ENCODE measurements at places on chromosomes 4 and X.
A peak's percentile ranks its signal among the peaks of the same experiment; 100 is the strongest.

- DNase-seq, result no peak
These were observed 14.8 kb downstream of the TCEAL8 start for GRCh38 chrX:103240155-103240554.

GRCh38 chr4:7843831-7844593 is 95.6 kb downstream of the AFAP1 start:
- peak; percentile 44 for DNase-seq

- DNase-seq, result no peak
These were observed 20.3 kb downstream of the CFAP99 start for GRCh38 chr4:2438822-2439718.

GRCh38 chr4:128502818-128503527 is 215.4 kb upstream of the PGRMC2 start:
- DNase-seq, result no peak

GRCh38 chrX:119692191-119693039 is 553 bp downstream of the SEPTIN6 start:
- DNase-seq, result peak; percentile 68

- DNase-seq, result no peak
These were observed 526.0 kb downstream of the TLL1 start for GRCh38 chr4:166399021-166399420.
